ENCODE measurements at places on chromosomes 2 and 18.

DNA sequence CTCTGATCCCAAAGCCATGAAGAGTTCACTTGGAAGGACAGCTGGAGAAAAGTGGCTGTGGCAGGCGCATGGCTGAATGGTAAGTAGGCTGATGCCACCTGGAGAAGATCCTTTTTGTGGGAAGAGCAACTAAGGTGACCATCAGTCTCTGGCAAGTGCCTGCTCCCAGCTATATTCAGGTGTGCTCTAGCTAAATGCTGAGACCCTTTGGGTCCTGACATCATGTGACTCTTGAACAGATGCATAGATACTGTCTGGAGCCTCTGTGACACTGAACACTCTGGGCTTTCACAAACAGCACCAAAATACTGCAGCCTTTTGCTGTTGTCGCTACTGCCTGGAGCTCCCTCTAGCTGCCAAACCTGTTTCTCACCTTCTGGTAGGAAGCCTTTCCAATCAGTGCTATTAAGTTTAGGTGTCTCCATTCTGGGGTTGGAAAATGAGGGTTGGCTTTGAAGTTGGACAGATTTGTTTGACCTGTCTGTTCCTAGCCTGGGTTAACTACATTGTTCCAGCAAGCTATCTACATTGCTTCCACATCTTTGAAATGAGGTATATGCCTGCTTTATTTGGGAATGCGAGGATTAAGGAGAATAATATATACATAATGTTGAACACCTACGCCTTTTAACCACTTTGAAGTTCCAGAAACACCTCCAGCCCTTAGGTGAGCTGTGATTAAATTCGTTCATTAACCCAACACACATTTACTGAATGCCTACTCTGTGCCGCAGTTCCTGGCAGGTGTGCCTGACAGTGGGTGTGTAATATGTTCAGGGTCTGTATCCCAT is 3.1 kb downstream of the EGR4 start:
- DNase-seq, result peak; percentile 43

DNA sequence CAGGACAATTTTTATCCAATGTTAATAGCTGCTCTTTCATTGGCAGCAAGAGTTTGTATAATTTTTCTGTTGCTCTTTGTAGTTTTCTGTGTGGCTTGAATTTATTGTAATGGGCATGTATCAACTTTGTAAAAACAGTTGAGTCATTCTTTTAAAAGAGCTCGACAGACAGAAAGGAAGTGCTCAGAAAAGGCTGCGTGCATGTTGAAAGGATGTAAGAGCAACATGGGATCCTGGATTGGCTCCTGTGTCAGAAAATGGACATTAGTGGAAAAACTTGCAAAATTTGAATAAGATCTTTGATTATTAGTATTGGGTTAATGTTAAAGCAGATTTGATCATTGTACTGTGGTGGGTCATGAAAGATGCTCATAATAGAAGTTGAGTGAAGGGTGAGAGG is 93.3 kb upstream of the CDC42EP3 start:
- DNase-seq, result no peak

GRCh38 chr2:98663511-98664090 is 55.2 kb downstream of the UNC50 start:
- DNase-seq, result no peak

GRCh38 chr2:134445985-134446382 is 192.1 kb downstream of the MGAT5 start:
- DNase-seq, result no peak

GRCh38 chr2:77512507-77512906 is 9.7 kb downstream of the LRRTM4 start:
- DNase-seq, result no peak

DNA sequence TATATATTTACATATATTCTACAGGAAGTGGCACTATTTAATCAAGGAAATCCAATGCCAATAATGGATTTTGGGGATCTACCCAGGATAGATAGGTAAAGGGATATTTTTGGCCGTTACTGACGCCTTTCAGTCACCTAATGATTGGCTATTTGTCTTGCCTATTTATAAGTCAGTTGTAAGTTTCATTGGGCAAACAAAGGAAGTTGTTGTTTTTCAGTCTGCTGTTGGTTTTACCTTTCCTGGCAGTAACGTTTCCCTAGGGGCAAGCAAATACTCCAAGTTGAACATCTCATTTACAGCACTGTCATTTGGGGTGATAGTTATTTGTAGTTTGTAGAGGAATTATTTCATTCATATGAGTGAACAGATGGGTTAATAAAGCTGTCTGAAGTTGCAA is 17.0 kb upstream of the LANCL1 start:
- no peak for DNase-seq

DNA sequence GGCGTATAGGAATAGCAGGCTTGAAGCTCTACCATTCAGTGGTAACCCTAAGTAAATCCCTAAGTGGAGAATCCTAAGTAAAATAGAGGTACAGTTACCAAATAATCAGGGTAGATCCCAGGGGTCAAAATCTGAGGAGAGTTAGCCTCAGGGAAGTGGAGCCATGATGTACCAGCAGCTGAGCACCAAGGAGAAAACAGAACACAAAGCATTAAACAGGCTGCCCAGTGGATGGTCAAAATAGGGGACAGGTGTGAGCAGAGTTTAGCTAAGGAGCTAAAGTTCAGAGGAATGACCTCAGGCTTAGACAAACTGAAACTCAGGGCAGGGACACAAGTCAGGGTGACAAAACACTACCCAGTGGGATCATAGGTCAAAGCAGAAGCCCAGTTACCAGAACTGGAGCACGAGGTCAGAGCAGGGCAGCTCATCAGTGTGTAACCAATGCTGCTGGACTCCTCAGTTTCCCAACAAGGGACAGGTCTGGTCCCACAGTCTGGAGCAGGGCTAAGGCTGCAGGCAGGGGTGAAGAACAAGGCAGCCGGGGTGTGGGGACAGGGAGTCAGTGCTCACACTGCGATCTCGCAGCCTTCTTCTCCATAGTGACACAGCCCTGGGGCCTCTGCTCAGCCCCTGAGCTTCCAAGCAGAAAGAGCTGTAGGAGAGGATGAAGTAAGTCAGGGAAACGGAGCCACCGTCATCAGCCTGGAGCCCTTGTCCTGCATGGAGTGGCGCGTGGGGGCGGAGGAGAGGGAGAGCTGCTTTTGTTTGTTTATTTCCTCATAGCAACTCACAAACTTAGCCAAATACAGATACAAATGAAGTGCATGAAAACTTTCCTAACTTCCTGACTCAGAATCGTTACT is 264.0 kb downstream of the MREG start:
- no peak for DNase-seq

- no peak for DNase-seq
Observed at GRCh38 chr18:70373042-70373519, 84.2 kb downstream of the SOCS6 start.

GRCh38 chr2:205858881-205859441 is 176.7 kb downstream of the NRP2 start:
- no peak for DNase-seq

- DNase-seq, result no peak
Observed at GRCh38 chr2:240121190-240121589, 14.9 kb downstream of the COPS9 start.

GRCh38 chr2:182625814-182626213 is 90.2 kb upstream of the DNAJC10 start:
- no peak for DNase-seq

DNA sequence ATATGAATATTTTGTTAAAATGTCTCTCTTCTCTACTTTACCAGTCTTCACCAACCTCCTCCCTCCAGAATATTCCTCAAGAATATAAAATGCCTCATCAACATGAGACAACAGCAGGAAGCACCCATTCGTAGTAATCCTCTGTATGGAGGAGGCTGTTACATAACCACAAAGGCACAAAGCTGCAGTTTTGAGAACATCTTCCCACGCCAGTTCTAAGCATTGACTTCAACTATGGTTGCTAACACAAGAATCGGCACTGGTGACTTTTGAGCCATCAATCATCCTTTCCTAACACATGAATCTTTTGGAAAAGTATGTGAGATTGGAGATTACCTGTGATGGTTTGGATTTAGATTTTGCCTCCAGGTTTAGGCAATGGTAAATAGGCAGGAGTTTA is 54.9 kb upstream of the CYP1B1 start:
- no peak for DNase-seq

GRCh38 chr2:150532879-150533278 is 45.4 kb upstream of the RND3 start:
- no peak for DNase-seq

DNA sequence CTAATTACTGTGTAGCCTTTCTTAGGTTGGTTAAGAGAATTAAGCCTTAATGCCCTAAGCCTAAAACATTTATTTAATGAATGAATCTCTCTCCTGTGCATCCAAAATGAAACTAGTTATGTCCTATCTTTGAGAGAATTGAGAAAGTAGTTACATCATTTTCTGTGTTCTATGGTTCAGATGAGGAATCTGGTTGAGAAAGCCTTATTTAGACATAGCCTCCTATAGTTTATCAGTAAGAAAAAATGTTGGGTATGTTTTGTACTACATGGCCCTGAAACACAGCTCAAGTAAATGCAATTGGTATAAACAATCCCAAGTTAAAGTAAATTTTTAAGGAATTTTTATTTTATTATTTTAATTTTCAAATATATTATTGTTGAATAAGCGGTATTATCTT is 25.9 kb upstream of the RAMP1 start:
- DNase-seq, result no peak

GRCh38 chr18:77015169-77015568 is 117.4 kb downstream of the MBP start:
- DNase-seq, result no peak

- no peak for DNase-seq
Observed at GRCh38 chr2:192827735-192828134, 633.0 kb upstream of the TMEFF2 start.

GRCh38 chr2:231221761-231222160 is 23.3 kb downstream of the ARMC9 start:
- DNase-seq, result no peak

DNA sequence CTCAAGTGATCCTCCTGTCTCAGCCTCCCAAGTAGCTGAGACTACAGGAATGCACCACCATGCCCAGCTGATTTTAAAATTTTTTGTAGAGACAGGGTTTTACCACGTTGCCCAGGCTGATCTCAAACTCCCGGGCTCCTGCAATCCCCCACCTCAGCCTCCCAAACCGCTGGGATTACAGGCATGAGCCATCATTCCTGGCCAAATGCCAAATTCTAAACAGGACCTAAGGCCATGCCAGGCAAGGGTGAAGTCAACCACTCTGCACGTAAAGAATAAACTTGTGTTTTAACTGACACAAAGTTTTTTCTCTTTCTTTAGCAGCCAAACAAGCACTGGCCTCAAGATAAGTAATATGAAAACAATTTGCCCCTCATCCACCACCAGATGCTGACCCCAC is 37.4 kb upstream of the SATB2 start:
- DNase-seq, result no peak

- DNase-seq, result no peak
Observed at GRCh38 chr2:112318515-112318914, 43.1 kb downstream of the ZC3H6 start.
